Stimulated activated CD4-positive, alpha-beta T cell treated with anti-CD3 and anti-CD28 coated beads, Interleukin-15, amount 100 ng/mL, for 1 hour (primary cell): ENCODE measurements at places on chromosomes 6 and 20.

GRCh38 chr6:131040866-131041265, 22.2 kb downstream of the EPB41L2 start:
- DNase-seq, result no peak

DNA sequence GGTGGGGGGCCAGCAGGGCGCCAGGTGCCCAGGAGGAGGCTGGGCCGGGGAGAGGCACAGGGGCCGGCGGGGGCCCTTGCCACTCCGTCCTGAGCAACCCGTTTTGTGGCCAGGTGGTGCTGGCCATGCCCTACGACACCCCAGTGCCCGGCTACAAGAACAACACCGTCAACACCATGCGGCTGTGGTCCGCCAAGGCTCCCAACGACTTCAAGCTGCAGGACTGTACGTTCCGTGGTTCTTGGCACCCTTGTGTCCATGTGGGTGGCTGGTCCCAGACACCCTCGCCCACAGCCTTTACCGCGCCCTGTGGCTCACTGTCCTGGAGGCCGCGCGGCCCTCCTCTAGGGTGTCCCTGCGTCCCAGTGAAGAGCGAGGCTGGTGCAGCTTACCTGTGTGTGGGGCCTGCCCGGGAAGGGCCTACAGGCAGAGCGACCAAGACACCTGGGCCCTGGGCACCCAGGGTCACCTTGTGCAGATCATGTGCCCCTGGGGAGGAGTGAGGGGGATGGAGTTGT, 28.7 kb downstream of the PYGB start:
- no peak for DNase-seq

GRCh38 chr6:43668151-43669028, 19.2 kb downstream of the MRPS18A start:
- DNase-seq, result peak; percentile 8

- DNase-seq, result no peak
These were observed 24.2 kb downstream of the MRS2 start for GRCh38 chr6:24426729-24427446.

DNA sequence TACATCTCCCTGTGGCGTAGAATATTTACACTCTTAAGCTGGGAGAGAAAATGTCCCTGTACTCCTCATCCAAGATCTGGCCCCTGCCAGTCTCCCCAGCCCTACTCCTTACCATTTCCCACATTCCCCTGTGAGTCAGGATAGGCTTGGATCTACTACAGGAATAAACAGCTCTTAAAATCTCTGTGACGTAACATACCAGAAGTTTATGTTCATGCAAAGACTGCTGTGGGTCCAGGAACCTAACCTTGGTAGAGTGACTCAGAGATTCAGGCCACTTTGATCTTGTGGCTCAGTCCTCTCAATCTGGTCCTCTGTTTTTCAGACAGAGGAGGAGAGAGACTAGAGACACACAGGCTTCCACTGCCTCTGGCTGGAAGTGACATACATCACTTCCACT, 38.5 kb upstream of the GPR6 start:
- no peak for DNase-seq
